ENCODE measurements at places on chromosomes 12 and 14. TPM values are rescaled to one million over a fixed set of nuclear protein-coding genes. Genes with fewer than 3 reads are reported as not detected.
A peak's percentile ranks its signal among the peaks of the same experiment; 100 is the strongest.

DNA sequence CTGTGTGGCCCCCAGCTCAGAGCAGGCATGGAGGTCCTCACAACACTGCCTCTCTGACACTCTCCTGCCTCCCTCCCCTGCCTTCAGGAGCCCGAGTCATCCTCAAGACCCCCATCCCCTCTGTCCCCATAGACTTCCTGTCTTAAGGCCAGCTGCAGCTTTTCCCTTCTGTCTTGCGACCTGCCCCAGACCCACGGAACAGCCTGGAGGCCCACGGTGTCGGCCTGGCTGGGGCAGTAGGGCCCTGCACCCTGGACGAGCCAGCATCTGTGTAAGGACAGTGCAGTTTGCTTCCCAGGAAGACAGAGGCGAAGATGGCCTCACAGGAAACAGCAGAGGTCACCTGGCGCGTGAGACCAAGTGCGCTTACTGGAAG, 9.7 kb downstream of the TEDC1 start:
- DNase-seq: no peak

- no peak for DNase-seq
Measured at GRCh38 chr12:131041216-131041967, 87.7 kb downstream of the ADGRD1 start.

- DNase-seq: no peak
Measured at GRCh38 chr12:99281277-99281676, 366.3 kb upstream of the GARIN6 start.

- no peak for DNase-seq
Measured at GRCh38 chr14:60125918-60126317, 34.2 kb downstream of the PCNX4 start.

DNA sequence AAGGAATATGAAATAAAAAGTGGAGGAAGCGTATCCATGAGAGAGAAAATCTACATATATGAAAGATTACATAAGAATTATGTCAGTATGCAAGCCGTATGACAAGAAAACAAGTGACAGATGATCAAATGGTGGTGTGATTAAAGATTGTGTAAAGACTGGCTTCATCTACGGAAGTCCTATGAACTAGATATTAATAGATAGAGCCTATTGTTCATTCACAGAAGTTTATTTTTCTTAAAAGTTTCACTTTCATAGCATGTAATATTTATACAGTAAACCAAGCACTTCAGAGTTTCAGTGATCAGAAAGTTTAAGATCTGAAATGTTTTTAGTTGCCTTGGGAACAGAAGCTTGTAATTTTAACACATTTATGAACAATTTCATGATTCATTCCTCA, 84.5 kb downstream of the VRK1 start:
- no peak for DNase-seq

DNA sequence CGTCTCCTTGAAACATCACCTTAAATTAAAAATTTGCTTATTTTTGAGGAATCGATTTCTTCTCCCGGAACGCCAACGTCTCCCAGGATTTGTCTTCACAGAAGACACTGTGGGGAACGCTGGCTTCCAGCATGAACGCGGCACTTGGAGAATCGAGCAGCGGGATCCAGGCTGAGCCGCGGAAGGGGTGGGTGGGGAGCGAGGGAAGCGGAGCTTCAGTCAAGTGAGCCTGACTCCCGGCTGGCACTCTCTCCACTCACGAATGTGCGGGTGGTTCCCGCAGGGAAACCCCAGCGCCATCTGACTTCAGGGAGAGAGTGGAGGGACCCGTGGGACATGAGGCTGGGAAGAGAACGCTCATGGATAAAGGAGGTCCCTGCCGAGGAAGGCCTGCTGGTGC, 506.0 kb upstream of the TMEM132C start:
- no peak for DNase-seq

- DNase-seq: no peak
Measured at GRCh38 chr12:8987685-8988084, 1.7 kb upstream of the KLRG1 start.

DNA sequence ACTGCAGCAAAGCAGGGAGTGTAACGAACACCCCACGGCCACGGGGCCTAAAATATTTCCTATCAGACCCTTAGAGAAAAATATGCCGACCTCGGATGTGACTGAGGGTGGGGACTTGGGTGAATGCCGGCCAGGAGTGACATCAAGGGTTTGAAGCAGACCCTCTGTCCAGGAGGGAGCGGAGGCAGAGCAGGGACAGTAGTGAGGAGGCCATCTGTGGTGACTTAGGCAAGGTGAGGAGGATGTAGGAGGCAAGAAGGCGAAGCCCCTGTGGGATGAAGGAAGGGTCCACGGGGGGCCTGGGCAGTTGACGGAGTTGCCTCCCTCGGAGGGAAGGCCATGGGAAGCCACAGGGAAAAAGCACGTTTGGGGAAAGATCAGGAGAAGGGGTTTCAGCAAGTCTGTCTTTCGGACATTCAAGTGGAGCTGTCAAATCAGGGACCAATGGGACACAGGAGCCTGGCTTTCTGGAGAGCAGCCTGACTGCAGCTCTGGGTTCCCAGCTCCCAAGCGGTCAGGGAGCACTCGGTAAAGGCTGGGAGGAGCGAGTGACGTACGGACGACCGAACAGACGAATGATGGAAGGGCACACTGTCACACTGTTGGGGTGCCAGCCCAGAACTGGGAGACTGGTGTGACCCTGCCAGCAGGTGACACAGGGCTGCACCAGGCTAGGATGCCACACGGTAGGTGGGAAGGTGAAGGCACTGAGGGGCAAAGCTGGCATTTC, 74.3 kb downstream of the MOK start:
- no peak for DNase-seq

DNA sequence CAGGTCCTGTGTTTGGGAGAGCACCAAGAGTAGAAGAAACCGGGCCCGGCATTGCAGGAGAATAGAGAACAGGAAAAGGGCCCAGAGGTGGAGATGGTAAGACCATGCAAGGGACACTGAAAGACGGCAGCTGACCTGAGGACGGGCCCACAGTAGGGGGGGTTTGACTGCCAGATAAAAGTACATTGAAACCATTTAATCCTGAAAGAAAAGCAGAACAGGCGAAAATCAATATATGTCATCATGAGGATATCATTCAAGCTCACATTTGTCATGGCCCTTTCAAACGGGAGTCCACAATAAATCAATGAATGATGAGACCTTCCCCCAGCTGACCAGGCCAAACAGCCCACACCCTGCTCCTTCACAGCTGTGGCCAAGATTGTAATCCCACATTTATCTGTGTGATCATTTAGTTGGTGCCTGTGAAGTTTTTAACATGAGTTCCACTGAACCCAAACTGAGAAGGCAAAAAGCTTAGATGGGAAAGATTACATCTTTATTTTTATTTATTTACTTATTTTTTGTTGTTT, 39.5 kb downstream of the E2F7 start:
- DNase-seq: no peak

GRCh38 chr12:96434107-96434506, 33.9 kb upstream of the CDK17 start:
- no peak for DNase-seq

DNA sequence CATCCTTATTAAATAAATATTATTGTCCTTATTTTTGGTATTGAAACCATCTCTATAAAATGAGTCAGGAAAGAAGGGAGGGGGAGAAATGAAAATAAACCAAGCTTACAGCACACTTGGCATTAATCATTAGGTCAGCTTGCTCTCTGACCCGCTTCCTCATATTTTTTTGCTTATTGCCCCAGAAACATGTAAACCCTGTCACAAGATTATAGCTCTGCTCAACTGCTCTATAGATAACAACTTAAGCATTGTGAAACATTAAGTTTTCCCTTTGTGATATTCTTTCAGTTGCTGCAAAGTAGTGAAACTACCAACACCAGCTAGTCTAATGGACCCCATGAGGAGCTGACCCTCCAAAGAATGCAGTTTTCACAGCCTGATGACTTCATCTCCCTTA, 819.5 kb downstream of the SLC16A7 start:
- DNase-seq: no peak

- DNase-seq: no peak
Measured at GRCh38 chr12:71900091-71900490, 38.6 kb upstream of the TPH2 start.

DNA sequence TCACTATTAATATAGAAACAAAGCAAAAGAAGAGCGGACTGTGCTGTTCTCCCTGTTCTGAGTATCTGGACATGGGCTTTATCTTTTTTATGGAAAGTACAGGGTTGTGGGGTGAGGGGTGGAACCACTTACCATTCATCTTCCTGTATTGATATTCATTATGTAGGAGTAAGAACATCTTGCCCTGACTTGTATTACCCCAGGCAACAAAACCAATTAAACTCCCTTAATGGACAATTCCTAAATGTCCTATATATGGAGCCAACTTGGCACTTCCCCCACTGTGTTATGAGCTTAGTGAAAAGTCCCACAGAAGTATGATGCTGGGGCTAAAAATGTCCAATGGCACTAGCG, 139.9 kb upstream of the KRR1 start:
- DNase-seq: no peak

- no peak for DNase-seq
Measured at GRCh38 chr12:115895247-115895646, 382.2 kb downstream of the MED13L start.

GRCh38 chr12:110277530-110278254, 3.4 kb upstream of the ATP2A2 start:
- no peak for DNase-seq

- no peak for DNase-seq
Measured at GRCh38 chr12:109212460-109213115, 96.2 kb downstream of the ACACB start.

- no peak for DNase-seq
Measured at GRCh38 chr14:25521616-25522015, 471.7 kb upstream of the STXBP6 start.

- DNase-seq: no peak
Measured at GRCh38 chr12:92928421-92928961, 604 bp downstream of the EEA1 start.

GRCh38 chr14:104282332-104283196, 144.2 kb downstream of the KIF26A start:
- peak; percentile 7 for DNase-seq

DNA sequence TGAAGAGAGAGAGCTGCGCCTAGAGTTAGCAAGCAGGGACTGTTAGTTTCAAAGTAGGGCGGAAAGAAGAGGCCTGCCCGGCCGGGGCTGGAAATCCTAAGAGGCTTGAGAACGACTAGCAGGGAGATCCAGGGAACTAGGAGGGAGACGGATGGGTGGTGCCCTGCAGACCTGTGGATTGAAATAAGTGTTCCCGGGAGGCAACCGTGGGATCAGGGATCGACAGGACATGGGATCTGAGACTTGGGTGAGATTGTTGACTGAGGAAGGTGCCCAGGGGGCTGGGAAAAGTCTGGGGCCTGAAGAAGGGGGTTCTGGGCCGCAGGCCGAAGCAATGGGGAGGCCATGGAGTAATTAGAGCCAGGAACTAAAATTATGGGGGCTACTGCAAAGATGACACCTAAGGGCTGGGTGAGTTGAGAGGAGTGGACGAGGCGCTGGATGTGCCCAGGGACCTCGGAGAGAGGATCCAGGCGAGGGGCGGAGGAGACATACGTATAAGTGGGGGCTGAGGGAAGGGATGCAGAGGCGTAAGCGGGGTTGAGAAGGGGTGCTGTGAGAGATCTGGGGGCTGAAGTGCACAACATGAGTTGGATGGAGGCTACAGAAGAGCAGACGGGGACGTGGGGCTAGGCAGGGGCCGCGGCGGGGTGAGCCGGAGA, 635 bp downstream of the LTA4H start:
- no peak for DNase-seq

DNA sequence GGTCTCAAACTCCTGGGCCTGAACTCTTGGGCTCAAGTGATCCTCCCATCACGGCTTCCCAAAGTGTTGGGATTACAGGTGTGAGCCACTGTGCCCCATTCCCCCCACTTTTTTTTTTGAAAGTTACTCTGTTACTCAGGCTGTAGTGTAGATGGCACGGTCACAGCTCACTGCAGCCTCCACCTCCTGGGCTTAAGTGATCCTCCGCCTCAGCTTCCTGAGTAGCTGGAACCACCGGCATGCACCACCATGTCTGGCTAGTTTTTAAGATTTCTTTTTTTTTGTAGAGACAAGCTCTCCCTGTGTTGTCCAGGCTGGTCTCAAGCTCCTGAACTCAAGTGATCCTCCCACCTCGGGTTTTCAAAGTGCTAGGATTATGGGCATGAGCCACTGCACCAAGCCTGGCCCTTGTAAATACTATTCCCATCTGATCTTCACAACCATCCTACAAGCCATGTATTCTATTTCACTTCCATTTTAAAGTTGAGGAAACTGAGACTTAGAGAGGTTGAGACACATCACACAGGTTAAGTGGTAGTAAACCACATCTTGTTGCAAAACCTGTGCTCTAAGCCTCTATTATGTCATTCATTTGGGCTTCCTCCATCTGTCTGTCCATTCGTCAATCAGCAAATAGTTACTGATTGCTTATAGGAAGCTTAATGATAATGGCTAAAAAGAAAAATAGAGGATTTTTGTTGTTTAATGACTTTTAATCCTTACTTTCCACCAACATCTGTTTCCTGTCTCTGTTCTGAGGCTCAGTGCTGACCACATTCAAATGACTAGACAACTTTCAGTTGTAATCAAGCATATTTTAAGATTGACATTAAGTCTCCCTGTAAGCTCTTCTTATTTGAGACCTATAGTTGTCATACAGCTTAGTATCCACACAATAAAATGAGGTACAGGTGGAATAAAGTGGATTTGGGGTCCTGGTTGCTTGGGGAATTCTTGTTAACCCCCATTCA, 9.2 kb downstream of the ASCL4 start:
- no peak for DNase-seq

DNA sequence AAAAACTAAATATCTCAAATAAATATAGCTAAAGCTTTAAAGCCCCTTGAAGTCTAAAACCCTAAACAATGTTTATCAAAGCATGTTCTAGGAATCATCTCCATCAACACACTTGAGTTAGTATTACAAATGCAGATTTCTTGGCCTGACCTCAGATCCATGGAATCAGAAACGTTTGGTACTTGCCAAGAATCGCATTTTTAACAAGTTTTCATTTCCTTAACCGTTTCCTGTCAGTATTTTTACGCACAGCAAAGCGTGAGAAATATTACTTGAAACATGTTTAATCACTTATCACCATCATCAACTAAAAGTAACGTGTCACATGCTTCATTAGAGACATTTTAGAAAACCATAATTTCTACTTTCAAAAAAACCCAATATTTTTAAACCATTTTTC, 9.7 kb downstream of the SLCO1C1 start:
- DNase-seq: no peak

DNA sequence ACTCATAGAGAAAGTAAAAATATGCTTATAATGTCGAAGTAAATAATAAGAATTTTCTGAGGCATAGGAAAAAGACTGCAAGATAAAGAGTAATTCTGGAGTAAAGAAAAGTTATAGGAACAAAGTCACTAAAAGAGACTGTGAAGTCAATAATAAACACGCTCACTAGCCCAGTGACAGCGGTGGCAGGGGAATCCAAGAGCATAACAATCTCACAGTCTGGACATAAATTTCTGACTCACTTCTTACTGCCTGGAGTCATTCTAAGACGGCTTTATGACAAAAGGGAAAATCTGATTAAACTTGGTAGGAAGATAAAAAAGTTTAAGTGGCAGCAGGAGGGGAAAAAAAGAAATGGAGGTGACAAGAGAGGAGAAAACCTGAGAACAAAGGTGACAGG, 56.4 kb upstream of the GRIP1 start:
- DNase-seq: no peak

PPP1CC gene
- total RNA-seq: 164 TPM

KRT78 gene
- not detected for total RNA-seq

MGP gene
- total RNA-seq: not detected

MAP1LC3B2 gene
- total RNA-seq: 0.84 TPM

DEPDC4 gene
- 4.3 TPM for total RNA-seq

TSPAN11 gene
- total RNA-seq: 17.5 TPM

GPRC5D gene
- total RNA-seq: not detected

ZNF410 gene
- total RNA-seq: 53.3 TPM

Measured in progenitor cell of endocrine pancreas (in vitro differentiated cells).